ENCODE measurements at places on chromosomes 11 and 22.

- DNase-seq, result no peak
Measured at GRCh38 chr22:28443526-28443876, 236.1 kb downstream of the TTC28 start.

GRCh38 chr11:87437133-87437843 is 399.6 kb downstream of the TMEM135 start:
- no peak for DNase-seq

GRCh38 chr11:1829039-1829820 is 5.6 kb upstream of the SYT8 start:
- no peak for DNase-seq

GRCh38 chr11:117523680-117524079 is 196.0 kb downstream of the CEP164 start:
- no peak for DNase-seq

DNA sequence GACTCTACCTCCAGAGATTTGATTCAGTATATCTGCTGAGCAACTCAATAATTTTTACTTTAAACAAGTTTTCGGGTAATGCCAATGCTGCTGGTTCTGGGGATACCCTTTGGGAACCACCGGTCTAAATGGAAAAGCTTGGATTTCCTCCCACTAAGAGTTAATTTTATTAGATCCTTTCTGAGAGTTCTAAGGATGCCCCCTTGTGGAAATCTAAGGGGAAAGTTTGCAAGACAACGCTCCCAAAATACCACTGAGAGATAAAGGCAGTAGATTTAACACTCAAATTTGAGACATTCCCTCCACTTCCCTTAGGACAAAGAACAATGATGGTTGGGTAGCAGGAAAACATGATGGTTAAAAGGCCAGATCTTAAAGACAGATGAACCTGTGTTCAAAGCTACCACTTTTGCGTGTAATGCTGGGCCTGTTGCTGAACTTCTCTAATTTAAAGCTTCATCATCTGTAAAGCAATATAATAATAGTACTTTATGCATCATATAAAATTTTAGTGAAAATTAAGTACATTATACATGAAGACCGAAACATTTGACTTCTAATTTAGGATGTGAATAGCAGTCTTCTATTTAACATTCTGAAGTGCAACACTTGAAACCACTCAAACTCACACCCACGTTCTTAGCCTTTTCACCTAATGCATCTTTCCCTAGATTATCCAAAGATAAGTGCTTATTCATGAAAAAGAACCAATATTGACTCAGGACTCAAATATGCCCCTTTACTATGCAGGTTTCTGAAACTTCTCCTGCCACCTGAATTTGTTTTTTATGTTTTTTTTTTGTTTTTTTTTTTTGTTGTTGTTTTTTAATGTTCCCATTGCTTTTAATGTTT is 110.1 kb upstream of the LUZP2 start:
- DNase-seq, result no peak
